ENCODE measurements at places on chromosomes 4 and X.
A peak's percentile ranks its signal among the peaks of the same experiment; 100 is the strongest.

DNA sequence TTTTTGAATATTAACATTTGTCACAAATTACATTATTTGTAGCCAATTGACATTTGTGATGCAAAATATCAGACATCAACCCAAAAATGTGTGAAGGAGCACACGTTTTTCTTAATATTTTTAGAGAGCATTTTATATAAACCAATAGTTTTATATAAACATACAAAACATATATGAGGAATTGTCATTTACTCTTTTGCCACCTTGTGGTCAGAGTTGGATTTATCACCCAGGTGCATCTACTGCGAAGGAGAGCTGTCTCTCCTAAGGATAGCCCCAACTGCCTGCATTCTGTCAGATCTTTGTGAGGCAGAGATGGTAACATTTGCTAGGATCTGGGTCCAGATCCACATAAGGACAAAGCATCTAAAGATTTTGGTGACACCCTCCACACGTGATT, 2.5 kb upstream of the USP27X start:
- DNase-seq = no peak

GRCh38 chr4:89064848-89065247, 7.9 kb upstream of the FAM13A start:
- DNase-seq = no peak

DNA sequence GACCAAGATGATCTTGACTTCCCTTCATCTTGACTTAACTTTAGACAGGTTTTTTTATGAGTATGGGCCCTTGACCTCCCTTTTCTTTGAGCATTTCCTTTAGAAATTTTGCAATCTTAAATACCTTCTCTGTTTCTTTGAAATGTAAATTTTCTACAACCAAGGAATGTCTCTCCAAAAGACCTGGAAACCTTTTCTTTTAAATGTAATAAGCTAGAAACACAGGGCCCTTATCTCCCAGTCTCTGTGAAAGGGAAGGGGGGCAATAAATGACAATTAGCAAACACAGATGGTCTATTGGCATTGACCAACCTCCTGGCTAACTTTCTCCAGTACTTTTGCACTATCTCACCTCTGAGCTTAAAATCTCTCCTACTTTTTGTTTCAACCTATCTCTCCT, 144.3 kb upstream of the GK2 start:
- DNase-seq = no peak

- DNase-seq = no peak
Observed at GRCh38 chrX:11580789-11581188, 84.9 kb downstream of the ARHGAP6 start.

GRCh38 chrX:137025930-137026329, 7.9 kb downstream of the GPR101 start:
- DNase-seq = no peak

GRCh38 chrX:19334945-19335626, 8.6 kb upstream of the PDHA1 start:
- DNase-seq = no peak

DNA sequence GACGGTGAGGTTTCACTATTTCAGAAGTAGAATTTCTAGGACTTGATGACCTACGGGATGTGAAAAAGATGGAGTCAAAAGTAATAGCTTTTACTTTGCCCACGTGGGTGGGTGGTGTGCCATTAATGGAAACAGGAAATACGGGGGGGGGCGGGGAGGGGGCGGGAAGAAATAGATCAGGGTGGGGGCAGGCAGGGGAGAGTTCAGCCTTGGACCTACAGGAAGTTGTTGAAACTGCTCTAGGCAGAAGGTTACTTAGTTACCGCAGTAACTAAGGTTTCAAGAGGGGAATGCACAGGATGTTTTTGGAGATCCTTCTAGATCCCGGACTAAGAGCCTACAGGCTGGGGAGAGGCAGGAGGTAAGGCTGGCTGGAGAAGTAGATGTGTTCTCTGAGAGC, 3.6 kb upstream of the FHL1 start:
- no peak for DNase-seq

- no peak for DNase-seq
Observed at GRCh38 chr4:112031712-112032328, 113.4 kb upstream of the FAM241A start.

DNA sequence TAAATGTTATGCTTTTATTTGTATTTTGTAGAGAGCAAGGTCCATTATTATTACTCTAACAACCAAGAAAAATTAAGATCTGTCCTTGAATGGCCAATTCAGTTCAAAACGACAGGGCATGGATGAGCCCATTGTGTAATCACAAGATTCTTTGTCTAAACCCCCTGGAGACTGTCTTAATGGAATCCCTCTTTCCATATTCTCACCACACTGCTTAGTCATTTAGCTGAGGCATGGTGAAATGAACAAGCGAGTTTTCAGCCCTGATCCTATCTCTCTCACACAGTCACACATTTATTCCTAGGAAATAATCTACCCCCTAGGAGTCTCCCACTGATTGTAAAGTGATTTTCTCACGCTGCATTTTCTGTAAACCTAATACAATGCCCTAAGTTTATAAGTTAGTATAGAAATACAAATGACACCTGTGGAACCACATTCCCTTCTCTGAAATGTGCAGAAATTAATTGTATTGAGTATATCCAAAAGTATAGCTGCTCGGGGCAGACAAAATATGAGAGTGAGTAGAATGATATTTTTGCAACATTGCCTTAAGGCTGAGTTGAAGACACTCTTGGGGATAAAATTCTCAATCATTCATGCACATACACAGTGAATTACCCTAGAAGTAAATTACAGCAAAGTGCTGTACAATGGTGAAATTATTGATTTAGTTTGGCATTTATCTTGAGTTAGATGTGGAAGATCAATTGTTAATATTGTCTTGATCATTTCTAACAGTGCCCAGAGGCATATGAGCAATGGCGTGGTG, 119.7 kb upstream of the PCDH7 start:
- no peak for DNase-seq

GRCh38 chrX:72394518-72395170, 88.9 kb upstream of the CITED1 start:
- DNase-seq = no peak

DNA sequence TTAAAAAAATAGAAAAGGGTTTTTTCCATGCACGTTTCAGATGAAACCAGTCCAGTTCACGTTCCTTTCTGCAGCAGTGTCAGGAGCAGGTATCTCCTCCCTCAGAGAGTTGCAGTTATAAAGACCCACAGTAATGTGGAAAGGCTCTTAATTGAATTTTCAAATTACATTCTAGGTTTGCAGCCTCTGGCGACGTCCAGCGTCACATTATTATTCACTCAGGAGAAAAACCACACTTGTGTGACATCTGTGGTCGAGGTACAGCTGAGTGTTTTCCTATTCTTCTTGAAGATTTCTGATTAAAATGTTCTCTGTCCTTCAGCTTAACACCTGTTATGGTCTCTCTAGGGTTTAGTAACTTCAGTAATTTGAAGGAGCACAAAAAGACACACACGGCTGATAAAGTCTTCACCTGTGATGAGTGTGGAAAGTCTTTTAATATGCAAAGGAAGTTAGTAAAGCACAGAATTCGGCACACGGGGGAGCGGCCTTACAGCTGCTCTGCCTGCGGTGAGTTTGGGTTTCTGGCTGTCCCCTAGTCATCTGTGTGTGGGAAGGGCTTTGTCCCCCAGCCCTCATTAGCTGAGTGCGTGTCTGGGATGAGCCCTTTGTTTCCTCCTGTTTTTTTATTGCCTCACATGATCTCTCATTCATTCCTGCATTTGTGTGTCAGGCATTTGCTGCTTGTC, 25.6 kb downstream of the ZBTB49 start:
- DNase-seq = no peak

DNA sequence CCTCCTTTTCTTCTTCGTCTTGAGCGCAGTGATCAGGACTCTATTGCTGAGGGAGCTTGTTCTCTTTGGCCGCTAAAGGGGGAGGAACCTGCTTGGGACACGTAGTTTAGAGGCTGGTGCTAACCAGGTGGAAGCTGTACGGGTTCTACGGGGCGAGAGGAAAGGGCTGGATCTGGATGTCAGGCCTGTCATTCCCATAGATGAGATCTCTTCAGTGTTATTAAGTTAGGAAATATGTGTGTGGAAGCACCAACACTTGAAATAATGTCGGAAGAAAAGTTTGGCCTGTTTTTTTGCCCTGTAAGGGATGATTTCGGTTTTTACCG, 643 bp downstream of the SRP72 start:
- DNase-seq = no peak

DNA sequence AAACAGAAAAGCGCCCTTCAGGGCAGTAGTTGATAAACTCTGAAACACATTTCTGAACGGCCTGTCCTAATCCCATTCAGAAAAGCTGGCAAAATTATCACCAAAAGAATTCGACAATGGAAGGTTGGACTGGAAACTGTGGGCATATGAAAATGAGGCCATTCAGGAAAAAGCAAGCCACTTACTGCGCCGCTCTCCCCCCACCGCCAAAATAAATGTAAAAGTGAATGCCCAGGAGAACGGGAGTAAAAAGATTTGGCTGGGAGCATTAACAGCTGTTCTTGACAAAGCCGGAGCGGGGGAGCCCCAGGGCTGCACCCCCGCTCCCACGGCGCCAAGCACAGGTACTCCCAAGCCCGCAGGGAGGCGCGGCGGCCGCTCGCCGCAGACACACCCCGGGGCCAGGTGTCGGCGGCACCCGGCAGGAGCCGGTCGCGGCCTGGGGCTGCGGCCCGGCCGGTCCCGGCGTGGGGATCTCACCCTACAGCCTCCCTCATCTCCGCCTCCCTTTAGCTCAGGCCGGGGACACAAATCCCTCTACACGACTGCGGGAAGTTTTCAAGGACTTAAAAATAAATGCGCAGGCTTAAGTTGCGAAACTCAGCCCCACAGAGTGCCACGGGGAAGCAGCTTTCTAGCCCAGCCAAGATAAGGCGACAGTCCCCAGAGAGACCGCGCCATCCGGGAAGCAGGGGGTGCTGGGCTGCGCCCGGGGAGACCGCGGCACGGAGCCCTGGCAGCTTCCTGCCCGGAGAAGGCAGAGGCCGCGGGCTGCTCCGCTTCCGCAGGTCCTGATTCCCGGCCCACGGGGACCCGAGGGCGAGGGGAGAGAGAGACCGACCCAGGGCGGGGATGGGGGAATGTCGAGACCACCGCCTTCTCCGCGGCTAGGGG, 593 bp downstream of the SH3RF1 start:
- DNase-seq = peak; percentile 3

DNA sequence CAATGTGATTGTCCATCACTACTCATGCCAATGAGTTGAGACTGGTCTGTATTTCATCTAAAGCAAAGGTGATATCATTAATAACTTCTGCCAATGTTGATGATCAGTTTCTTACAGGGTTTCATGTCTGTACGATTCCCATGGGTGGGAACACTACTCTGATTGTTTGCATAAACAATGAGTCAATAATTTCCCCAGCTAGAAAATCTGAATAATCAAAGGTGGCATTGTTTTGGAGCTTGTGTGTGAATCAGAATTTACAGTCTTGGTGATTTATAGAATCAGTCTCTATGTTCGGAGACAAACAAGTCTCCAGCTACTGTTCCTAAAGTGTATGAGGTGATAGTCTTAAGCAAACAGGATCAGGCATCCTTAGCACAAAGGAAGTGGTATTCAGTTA, 35.5 kb upstream of the PARM1 start:
- no peak for DNase-seq
